Stomach (tissue), 19 donors: ENCODE measurements at places on chromosomes 16 and 17.
A peak's percentile ranks its signal among the peaks of the same experiment; 100 is the strongest.

- no peak overlapping the region for H3K4me3 ChIP-seq
- peaks cover 58% of the 10 kb centered on the region for H3K4me1 ChIP-seq
- H3K27ac ChIP-seq = peak overlapping the region; percentile 67
- H3K36me3 ChIP-seq = peaks cover 100% of the 10 kb centered on the region
These were observed 8.5 kb downstream of the ELOB start for GRCh38 chr16:2768403-2769089.

GRCh38 chr16:51149251-51149661, 1.8 kb downstream of the SALL1 start:
- peaks cover 22% of the 10 kb centered on the region for H3K4me1 ChIP-seq
- peak overlapping the region; percentile 53 for H3K4me3 ChIP-seq
- peak overlapping the region; percentile 83 for H3K27ac ChIP-seq
- H3K36me3 ChIP-seq = no peaks in the 10 kb centered on the region
- peaks cover 52% of the 10 kb centered on the region for H3K27me3 ChIP-seq

DNA sequence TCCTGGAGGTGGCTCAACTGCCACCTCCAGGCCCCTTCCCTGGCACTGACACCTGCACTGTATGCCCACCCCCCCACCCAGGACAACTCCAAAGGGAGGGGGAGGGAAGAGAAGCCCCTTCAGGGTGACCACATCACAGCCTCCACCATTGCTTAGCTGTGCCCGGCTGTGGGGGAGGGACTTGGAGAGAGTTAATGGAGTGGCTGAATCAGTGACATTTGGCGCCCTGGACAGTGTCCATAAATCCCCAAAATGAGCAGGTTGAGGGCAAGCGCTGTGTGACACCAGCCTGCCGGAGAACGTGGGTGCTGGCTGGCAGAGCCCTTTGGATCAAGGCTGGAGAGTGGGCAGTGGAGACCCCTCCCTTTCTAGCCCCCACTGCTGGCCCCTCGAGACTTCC, 883 bp downstream of the USH1G start:
- peaks cover 23% of the 10 kb centered on the region for H3K4me1 ChIP-seq
- H3K27ac ChIP-seq = no peak overlapping the region
- H3K4me3 ChIP-seq = no peak overlapping the region
- H3K27me3 ChIP-seq = peaks cover 97% of the 10 kb centered on the region
- no peak for DNase-seq

DNA sequence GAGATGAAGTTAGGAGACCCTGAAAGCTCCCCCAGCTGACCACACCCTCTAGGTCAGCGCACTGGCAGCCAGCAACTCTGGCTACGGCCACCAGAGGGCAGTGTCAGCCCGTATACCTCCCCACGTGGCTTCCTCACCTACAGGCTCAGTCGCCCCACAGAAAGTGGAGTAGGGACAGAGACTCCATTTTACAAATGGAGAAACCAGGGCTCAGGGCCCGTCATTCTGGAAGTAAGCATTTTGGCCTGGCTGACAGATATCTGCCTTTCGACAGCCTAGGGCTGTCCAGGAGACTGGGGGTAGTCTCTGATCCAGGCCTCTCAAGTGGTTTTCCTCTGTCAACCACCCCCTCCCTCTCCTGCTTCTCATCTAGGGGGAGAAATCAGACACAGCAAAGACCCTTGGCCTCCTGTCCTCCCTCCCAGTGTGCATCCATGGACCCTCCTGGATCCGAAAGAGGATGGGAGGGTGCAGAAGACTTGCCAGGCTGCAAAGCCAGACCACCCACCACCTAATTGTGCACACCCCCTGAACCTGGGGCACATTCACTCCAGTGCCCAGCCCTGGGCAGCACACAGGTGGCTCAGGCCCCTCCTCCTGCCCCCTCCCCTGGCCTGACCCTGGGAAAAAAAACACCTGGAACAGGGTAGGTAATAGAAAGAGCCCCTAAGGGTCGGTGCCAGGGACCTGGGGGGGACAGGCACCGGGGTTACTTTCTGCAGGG, 3.8 kb upstream of the HAP1 start:
- no peak overlapping the region for H3K27ac ChIP-seq
- DNase-seq = peak; percentile 90
- H3K4me3 ChIP-seq = no peak overlapping the region
- peaks cover 27% of the 10 kb centered on the region for H3K4me1 ChIP-seq
